ENCODE measurements at places on chromosomes 12 and 14. TPM values are rescaled to one million over a fixed set of nuclear protein-coding genes. Genes with fewer than 3 reads are reported as not detected.

- H3K36me3 ChIP-seq: no peaks in the 10 kb centered on the region
- H3K27me3 ChIP-seq: peaks cover 6% of the 10 kb centered on the region
- no peak overlapping the region for H3K4me3 ChIP-seq
- DNase-seq: no peak
These were observed 9.5 kb downstream of the OR10AD1 start for GRCh38 chr12:48193623-48194022.

DNA sequence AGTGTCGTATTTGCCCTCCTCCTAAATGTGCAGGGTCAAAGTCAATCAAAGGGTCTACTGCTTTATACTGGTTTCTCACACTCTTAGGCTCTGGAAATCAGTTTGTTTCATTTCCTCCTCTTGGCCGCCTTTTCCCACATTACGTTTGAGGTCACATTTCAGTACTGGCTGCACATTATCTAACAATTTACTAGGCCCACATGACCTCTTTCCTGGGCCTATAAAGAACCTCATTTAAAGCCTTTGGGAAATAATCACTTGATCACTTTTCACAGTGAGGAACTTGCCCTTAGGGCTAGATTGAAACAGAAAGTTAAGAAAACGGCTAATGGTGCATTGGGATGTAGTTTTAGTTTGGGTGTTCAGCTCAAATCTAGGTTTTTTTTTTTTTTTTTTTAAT lies 497.5 kb downstream of the RERGL start:
- H3K27me3 ChIP-seq: no peaks in the 10 kb centered on the region
- no peak overlapping the region for H3K27ac ChIP-seq
- H3K4me3 ChIP-seq: no peak overlapping the region
- DNase-seq: no peak

DEPDC4 gene
- 0.16 TPM for total RNA-seq

DNA sequence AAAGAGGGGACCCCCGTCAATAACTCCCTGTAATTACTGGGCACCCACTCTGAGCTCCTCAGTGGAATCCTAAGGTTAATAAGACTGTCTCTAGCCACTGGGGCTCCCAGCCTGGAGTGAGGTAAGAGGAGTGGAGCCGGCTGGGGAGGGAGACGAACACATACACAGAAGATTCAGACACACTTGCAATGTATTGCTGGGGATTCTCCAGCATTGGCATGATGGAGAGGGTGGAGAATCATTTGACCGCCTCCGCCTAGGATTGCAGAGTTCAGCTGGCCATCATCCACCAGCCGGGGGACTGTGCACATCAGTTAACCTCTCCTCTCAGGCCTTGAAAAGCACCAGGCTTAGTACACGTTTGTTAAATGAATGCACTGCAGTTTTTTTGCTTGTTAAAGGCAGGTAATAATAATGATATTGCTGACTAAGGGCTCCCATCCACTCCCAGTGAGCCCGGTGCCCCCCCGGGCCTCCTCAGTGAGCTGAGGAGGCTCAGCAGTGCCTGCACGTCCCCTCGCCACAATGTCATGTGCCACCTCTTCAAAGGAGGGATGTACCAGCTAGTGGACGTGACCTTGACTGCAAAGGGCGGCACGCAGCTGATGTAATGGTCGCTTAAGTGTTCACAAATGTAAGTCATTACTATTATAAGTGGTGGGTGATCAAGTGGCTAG lies 20.3 kb upstream of the FAIM2 start:
- H3K4me1 ChIP-seq: no peaks in the 10 kb centered on the region
- no peak overlapping the region for H3K4me3 ChIP-seq
- H3K36me3 ChIP-seq: no peaks in the 10 kb centered on the region
- no peak for DNase-seq
- H3K27ac ChIP-seq: no peak overlapping the region

DNA sequence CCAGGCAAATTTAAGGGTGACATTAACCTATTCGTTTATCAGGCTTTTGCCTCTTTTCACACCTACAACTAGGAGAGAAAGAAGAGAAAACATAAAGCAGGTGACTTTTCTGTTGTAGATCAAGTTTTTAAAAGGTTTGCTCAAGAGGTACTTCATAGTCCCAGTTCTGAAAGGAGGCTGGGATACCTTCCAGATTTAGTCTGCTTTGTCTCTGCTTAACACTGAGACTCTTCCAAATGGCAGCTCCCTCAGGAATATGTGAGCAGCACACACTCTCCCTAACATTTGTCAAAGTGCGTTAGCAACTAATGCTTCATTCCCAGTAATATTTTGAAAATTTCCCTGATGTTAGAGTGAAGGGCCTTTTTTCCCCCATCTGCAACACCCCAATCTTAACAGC lies 133.7 kb upstream of the RASSF8 start:
- no peaks in the 10 kb centered on the region for H3K36me3 ChIP-seq
- no peaks in the 10 kb centered on the region for H3K27me3 ChIP-seq
- H3K27ac ChIP-seq: no peak overlapping the region
- H3K4me3 ChIP-seq: no peak overlapping the region

GRCh38 chr12:64792128-64792527 lies 32.3 kb upstream of the TBC1D30 start:
- no peak overlapping the region for H3K27ac ChIP-seq
- H3K36me3 ChIP-seq: no peaks in the 10 kb centered on the region
- no peak for DNase-seq
- H3K27me3 ChIP-seq: peaks cover 2% of the 10 kb centered on the region
- no peak overlapping the region for H3K4me3 ChIP-seq

GRCh38 chr12:54145844-54146243 lies 42.9 kb downstream of the SMUG1 start:
- no peaks in the 10 kb centered on the region for H3K4me1 ChIP-seq
- no peak overlapping the region for H3K4me3 ChIP-seq
- H3K36me3 ChIP-seq: no peaks in the 10 kb centered on the region

DNA sequence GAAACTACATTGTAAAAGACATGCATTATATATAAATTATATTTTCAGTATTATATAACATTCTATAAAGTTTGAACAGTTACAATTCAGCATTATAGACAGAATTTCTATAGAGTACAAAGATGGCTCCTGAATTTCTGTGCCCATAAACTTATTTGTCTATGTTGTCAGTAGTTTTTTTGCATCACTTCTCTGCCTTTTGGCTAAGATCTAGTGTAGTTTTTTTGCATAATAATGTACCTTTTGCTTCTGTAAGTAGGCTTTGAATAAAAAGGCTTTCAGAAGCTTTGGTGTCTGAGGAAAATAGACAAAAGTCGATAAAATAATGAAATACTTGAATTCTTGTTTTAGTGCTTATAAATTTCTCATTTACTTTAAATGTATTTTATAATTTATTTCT lies 11.1 kb downstream of the DNAL1 start:
- DNase-seq: no peak
- H3K4me3 ChIP-seq: no peak overlapping the region
- peaks cover 5% of the 10 kb centered on the region for H3K36me3 ChIP-seq
- H3K27ac ChIP-seq: no peak overlapping the region

BATF gene
- total RNA-seq: 21.4 TPM

PTGER2 gene
- 67.9 TPM for total RNA-seq

ADCY6 gene
- 1.1 TPM for total RNA-seq

GRCh38 chr12:55983232-55983842 lies 9.5 kb downstream of the RAB5B start:
- no peak overlapping the region for H3K4me3 ChIP-seq
- no peak overlapping the region for H3K27ac ChIP-seq
- peaks cover 39% of the 10 kb centered on the region for H3K36me3 ChIP-seq
- H3K27me3 ChIP-seq: no peaks in the 10 kb centered on the region

DNA sequence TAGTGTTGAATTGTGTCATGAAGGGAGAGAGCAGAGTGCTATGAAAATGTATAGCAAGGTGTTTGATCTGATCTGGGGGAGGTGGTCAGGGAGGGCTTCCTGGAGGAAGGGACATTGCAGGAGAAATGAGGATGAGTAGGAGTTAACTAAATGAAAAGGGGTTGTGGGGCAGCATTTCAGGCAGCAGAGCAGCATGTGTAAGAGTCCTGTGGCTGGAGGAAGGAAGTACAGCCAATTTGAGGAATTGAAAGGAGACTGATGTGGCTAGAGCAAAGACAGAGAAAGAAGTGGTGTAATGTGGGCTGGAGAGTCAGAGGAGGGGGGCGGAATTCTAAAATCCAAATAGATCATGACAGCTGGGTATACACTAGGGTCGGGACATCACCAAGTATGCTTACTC lies 20.5 kb downstream of the NPC2 start:
- H3K4me1 ChIP-seq: no peaks in the 10 kb centered on the region
- H3K27ac ChIP-seq: no peak overlapping the region
- H3K36me3 ChIP-seq: peaks cover 6% of the 10 kb centered on the region
- H3K27me3 ChIP-seq: no peaks in the 10 kb centered on the region
- DNase-seq: no peak
- no peak overlapping the region for H3K4me3 ChIP-seq

GRCh38 chr14:72574715-72575114 lies 319.2 kb downstream of the DPF3 start:
- no peak overlapping the region for H3K4me3 ChIP-seq
- no peak for DNase-seq
- no peaks in the 10 kb centered on the region for H3K4me1 ChIP-seq
- no peaks in the 10 kb centered on the region for H3K36me3 ChIP-seq
- peaks cover 4% of the 10 kb centered on the region for H3K27me3 ChIP-seq
- H3K27ac ChIP-seq: no peak overlapping the region

All from natural killer cell (primary cell).